ENCODE measurements at places on chromosomes 6 and 20.

DNA sequence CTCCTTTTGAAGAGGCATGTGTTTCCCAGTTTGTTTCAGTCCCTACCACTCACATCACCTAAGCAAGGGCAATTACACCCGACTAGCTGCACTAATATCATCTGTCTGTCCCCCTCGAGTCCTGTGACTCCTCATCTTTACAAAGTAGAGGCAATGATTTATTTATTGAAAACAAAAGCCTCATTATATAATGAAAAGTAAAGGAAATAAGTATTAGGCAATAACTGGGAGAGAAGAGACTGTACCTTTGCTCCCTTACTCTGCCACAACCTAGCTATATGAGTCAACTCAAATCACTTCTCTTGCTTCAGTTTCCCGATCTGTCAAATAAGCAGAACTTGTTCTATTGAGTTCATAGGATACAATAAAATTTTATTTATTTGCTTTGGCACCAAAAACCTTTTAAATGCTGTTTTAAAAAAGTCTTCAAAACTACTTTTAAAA, 38.9 kb downstream of the CSNK2A1 start:
- peak; percentile 39 for DNase-seq

- DNase-seq: no peak
These were observed 741 bp downstream of the PTPN1 start for GRCh38 chr20:50510706-50511542.

DNA sequence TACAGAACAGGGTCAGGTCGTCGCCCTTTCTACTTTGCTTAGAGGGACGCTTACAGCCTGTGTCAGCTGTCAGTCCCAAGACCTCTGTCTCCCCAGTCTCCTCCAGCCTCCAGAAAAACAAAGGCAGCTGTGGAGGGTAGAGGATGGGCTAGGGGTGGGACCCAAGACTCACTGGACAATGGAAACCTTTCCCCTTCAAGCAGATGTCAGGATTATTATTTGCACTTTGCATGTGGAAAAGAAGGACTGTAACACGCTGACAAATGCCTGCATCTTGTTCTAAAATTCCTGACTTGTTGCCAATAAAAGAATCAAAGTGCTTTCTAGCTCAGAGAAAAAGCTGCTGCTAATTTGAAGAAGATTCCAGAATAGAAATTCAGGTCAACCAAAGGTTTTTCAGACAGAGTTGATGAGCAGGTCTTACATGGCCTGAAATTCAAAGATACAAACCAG, 58.7 kb downstream of the SNX5 start:
- peak; percentile 33 for DNase-seq

GRCh38 chr6:2641044-2641725, 109.5 kb downstream of the MYLK4 start:
- no peak for DNase-seq

- no peak for DNase-seq
These were observed 20.7 kb downstream of the EBF4 start for GRCh38 chr20:2713285-2713684.

DNA sequence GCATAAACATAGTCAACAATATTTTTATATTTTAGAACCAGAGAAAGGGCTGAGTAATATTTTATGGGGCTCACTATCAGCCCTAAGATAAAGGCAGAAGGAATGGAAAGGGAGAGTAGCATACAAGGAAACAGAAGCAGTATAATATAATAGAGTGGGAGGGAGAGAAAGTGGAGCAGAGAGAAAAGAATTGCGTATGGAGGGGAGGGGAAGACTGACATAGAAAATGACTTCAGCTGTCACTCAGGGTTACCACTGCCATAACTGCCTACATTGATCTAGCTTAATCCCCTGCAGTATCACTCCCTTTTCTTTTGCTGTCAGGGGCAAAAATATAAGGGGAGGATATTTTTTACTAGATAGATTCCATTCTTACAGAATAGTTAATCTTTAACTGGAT, 1133.5 kb upstream of the MAP3K7 start:
- no peak for DNase-seq

Data from iris pigment epithelial cell (primary cell).